ENCODE measurements at places on chromosomes 11 and 22.

GRCh38 chr11:11313426-11313825 lies 39.6 kb downstream of the CSNK2A3 start:
- DNase-seq, result no peak

- no peak for DNase-seq
Measured at GRCh38 chr11:116454020-116454645, 318.7 kb downstream of the BUD13 start.

GRCh38 chr22:44665115-44665514 lies 36.9 kb upstream of the PRR5 start:
- no peak for DNase-seq

GRCh38 chr11:130102301-130103249 lies 32.9 kb downstream of the APLP2 start:
- no peak for DNase-seq

DNA sequence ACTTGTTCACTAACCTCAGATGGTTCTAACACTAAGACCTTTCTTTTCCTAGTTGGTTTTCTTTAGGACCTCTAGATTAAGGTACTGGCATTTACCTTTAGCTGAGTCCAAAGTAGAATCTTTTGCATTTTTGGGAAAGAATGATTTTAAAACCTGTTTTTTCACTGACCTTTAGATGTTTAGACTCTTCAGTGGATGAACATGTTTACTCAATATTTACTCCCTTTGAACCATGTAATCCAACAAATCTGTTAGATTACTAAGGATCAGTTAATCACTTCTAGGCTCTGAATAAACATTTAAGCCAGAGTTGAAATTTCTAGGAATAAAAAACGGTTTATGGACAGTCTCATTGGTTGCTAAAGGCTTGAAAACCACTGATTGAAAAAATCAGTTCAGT lies 6.2 kb downstream of the TMEM135 start:
- DNase-seq, result no peak

DNA sequence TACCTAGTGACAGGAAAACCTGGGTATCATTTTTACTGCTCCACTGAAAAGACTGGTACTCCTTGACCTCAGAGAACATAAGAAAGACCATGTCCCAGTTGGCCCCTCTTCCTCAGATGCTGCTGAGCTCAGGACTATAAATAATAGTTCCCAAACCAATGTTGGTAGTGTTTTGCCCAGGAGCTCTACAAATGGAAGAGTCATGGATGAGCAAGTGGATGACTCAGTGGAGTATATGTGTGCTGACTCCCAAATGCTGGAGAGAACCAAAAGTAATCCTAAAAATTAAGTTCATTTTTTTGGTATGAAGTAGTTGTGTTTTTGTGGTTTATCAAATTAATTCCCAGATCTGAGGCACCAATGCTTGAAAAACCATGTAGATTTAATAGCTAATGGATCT lies 482.0 kb downstream of the KCNA4 start:
- no peak for DNase-seq

DNA sequence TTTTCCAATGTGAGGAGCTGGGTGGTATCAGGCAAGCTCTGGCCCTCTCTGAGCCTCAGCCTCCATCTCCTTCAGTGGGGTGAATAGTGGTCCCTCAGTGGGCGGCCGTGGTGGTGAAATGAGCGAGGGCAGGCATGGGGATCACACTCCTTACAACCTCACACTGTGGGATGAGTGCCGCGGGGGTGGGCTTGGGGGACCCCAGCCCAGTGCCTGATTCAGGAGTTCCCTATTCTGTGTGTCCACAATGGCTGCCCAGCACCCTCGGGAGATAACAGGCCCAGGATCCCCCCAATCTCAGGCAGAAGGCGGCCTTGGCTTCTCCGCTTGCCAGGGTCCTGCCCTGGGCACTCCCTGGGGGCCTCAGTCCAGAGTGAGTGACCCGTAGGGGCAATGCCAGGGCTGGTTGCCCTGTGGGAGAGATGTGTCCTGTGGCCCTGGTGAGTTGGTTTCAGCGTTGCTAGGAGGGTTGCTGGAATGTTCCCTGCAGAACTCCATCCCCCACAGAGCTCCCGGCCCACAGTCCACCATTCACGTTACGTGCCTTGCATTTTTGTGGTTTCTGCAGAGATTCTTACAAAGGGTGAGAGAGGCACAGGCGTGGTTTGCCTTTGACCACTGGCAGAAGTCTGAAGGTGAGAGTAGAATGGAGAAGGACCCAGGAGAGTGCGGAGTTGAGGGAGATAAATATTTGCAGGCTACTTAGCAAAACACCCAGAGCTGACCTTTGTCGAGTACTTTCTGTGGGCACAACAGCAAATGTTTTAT lies 2.9 kb downstream of the ALDH3B1 start:
- no peak for DNase-seq

- no peak for DNase-seq
Measured at GRCh38 chr11:82195283-82195682, 538.4 kb downstream of the FAM181B start.

DNA sequence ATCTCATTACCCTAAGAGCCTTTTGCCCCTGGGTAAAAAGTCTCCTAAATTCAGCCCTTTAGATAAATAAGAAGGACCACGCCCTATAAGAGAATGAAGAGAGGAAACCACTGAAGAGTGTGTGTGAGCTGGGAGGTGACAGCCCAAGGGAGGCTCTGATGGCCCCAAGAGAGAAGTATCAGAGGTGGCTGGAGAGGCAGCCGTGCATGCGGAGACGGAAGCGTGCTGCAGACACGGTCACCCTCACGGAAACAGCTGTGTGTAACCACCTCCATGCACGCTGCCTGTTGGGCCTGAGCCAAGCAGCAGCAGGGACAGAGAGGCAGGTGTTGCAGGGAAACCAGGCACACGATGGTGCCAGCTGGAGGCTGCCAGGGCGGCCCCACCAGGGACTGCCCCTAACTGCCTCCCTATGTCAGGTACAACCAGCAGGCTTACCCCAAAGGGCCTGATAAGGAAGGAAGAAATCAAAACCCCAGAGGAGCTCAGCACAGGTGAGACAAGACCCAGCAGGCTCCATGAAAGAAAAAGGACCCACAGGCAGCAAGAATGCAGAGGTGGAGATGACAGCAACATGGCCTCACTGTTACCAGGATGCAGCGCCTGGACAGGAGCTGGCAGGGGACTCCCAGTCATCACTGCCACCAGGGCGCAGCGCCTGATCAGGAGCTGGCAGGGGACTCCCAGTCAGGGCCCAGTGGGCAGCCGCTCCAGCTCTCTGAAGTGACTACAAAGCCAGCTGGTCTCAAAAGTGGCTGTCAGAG lies 7.8 kb downstream of the LARGE2 start:
- no peak for DNase-seq

- no peak for DNase-seq
Measured at GRCh38 chr11:93444617-93445073, 98.5 kb downstream of the SMCO4 start.

GRCh38 chr11:67691149-67691548 lies 16.7 kb upstream of the ALDH3B2 start:
- no peak for DNase-seq

- no peak for DNase-seq
Measured at GRCh38 chr11:35902961-35903360, 40.9 kb upstream of the LDLRAD3 start.

DNA sequence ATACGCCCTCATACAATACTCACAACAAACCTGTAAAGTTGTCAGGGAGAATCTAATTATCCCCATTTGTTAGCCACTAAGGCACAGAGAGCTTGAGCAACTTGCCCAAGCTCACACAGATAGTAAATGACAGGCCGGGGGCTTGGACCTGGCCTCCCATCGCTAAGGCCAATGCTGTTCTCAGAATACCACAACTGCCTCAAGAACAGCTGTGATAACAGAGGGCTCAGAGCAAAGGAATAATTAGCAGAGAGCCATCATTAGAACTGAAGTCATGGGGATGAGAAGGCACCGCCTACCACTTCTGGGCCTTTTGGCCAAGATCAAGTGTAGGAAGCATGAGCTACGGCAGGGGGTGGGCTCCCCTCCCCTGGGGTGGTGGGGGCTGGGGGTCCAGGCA lies 98.6 kb downstream of the FEZ1 start:
- DNase-seq, result no peak

DNA sequence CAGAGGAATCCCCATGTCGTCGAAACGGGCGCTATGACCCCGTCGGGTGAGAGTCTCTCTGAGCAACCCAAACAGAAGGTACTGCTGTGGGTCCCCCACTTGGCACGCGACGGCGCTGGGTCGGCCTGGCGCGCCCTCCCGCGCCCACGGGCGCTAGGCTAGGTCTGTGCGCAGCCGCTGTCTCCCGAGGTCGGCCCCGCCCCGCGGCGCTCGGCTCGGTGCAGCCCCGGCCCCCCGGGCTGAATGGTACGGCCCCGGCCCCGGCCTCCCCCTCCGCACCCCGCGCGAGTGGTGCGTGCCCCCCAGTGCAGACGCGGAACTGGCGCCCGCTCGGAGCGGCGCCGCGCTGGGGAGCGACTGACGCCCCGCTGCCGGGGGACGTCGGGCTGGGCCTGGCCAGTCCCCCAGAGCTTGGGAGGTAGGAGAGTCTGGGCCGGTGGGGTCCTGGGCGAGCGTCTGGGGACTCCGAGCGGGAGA lies at the start of gene MADD:
Gene MADD (plus strand): TSS at position 305 of the 477 bp plus-strand sequence.
- peak; percentile 94 for DNase-seq

DNA sequence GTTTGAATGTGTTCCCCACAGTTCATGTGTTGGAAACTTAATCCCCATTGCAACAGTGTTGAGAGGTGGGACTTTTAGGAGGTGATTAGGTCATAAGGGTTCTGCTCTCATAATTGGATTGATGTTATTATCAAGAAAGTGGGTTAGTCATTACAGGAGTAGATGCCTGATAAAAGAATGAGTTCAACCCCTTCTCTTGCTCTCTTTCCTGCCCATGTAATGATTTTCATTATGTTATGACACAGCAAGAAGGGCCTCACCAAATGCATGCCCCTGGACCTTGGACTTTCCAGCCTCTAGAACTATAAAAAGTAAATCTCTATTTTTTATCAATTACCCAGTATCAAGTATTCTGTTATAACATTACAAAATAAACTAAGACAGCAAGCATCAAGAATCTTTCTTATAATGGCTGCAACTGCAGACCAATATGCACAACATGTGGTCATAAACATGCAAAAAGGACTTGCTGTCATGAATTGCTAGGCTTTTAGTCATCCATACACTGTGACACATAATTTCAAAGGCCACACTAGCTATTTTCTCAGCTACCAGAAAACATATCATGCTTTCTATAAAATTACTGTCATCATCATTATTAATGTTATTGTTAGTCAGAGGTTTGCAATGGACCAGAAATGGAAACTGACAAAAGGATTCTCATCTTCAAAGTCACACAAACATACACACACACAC lies 99.9 kb upstream of the GUCY1A2 start:
- DNase-seq, result no peak

DNA sequence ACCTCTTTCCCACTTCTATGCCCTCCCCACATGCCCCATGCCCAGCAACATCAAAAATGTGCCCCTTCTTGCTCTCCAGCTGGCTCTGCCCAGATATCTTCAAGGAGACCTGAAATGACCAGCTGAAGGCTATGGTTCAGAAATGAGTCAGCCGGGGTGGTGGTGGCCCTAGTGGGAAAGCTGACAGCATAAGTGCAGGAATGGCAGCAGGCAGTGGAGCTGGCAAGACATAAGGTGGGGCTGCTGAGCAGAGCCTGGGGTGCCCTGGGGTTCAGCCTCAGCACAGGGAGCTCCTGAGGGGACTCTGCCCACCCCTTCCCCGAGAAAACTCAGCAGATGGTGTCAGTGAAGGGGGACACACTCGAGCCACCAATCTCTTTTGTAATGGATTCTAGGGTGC lies 593.4 kb downstream of the BUD13 start:
- no peak for DNase-seq

GRCh38 chr11:59941091-59941490 lies 2.9 kb downstream of the OOSP1 start:
- no peak for DNase-seq

DNA sequence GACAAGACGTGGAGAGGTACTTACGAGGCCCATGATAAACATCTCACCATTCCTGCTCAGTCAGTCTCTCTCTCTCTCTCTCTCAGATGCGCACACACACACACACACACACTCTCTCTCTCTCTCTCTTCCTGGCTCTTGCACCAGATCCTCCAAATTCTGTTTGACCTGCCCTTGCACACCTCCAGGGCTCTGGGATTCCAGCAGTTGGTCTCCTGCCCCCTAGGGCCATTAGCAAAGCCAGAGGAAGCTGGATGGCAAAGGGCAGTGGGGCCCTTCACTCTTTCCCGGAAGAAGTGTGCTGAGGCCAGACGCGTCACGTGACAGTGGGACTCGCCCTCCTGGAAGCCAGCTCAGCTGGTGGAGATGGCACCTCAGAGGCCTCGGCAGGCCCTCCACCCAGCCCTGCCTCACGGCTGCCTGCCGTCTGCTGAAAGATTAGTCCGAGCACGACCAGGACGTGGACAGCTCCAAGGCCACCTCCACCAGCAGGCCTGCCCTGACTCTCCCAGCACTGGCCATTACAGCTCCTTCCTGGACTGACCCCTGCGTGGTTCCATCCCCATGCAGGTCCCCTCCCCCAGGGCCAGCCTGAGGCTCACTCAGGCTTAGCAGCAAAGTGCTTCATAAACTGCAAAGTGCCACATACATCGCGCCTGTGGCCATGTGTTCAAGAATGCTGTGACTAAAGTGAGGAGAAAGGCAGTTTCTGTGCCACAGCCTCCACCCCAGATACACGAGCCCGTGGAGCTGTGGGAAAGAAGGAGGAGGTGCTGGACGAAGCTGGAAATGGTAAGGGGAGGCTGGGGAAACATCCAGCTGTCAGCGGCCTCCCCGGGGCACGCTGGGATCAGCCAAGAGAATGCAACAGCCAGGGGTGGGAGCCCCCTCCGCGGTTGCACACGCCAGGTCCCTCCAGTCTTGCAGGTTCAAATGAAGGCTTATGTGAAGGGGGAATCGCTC lies 3.7 kb downstream of the PDGFB start:
- DNase-seq, result no peak

DNA sequence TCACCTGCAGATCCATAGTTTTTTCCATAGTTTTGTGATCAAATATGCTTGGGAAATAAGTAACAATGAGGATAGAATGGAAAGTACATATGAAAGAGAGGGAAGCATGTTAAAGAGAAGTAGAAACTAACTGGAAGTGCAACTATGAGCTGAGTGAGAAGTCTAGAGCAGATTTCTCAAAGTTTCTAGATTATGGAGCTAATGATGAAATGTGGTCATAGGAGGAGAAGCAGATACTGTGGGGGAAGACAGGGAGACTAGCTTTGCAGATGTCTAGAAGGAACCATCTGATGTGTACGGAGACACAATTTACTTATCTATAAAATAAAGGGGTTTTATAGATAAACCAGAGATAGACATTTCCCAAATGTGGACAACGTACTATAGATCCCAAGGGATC lies 37.1 kb downstream of the RELT start:
- DNase-seq, result no peak

GRCh38 chr11:117490911-117491310 lies 163.3 kb downstream of the CEP164 start:
- no peak for DNase-seq

DNA sequence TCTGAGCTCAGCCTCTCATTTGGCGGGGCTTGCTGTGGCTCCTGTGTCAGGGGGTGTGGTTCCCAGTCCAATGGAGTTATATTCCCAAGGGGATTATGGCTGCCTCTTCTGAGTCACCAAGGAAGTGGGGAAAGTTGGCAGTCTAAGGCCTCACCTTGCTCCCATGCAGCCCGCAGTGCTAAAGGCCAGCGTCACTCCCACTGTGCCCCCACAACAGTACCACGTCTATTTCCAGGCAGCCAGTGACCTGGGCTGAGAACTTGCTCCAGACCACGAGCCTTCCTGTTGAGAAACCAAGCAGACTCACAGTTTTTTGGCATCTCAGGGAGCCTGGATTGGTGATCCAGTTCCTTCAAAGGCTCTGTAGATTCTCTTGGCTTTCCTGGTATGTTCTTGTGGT lies 45.6 kb downstream of the OR2AT4 start:
- no peak for DNase-seq

Measured in hypothalamus (tissue), 51 donors.